Airway epithelial cell (primary cell): ENCODE measurements at places on chromosomes 7 and 10. TPM values are rescaled to one million over a fixed set of nuclear protein-coding genes. Genes with fewer than 3 reads are reported as not detected.

MYPN gene
- not detected in 2 replicates for total RNA-seq

PAPSS2 gene
- total RNA-seq: 4.2 and 6.6 TPM in 2 replicates

PNLIPRP2 gene
- total RNA-seq: not detected in 2 replicates

CCDC172 gene
- total RNA-seq: not detected in 2 replicates

CDC14C gene
- not detected in 2 replicates for total RNA-seq

HMX2 gene
- not detected in 2 replicates for total RNA-seq

ZNF746 gene
- 20.6 and 24.1 TPM in 2 replicates for total RNA-seq

REEP3 gene
- total RNA-seq: 56.3 and 65.9 TPM in 2 replicates

FAM241B gene
- total RNA-seq: 2.1 and 3.6 TPM in 2 replicates

TMEM176A gene
- not detected in 2 replicates for total RNA-seq

LIPJ gene
- not detected in 2 replicates for total RNA-seq

NRBF2 gene
- 19.2 and 20.4 TPM in 2 replicates for total RNA-seq

NUTM2A gene
- total RNA-seq: 0.93 and 2.4 TPM in 2 replicates

TRIL gene
- 0.14 and 0.37 TPM in 2 replicates for total RNA-seq

EBLN1 gene
- not detected in 2 replicates for total RNA-seq

KCNH2 gene
- 0.07 TPM in 1 of 2 replicates, not detected in the other for total RNA-seq

CAMK1D gene
- 4.8 and 7.1 TPM in 2 replicates for total RNA-seq

HIPK2 gene
- total RNA-seq: 10.4 and 18.5 TPM in 2 replicates

NCAPG2 gene
- 18.5 and 22.4 TPM in 2 replicates for total RNA-seq

PRKAR2B gene
- total RNA-seq: 0.07 TPM in 1 of 2 replicates, not detected in the other

HABP2 gene
- total RNA-seq: not detected in 2 replicates

H2BK1 gene
- not detected in 2 replicates for total RNA-seq

NT5C2 gene
- 49.7 and 62.6 TPM in 2 replicates for total RNA-seq

CLDN4 gene
- 126 and 137 TPM in 2 replicates for total RNA-seq

TMEM229A gene
- total RNA-seq: not detected in 2 replicates

FXYD4 gene
- not detected in 2 replicates for total RNA-seq

GIMAP6 gene
- total RNA-seq: not detected in 2 replicates

HDAC9 gene
- total RNA-seq: 1.3 and 1.9 TPM in 2 replicates

CFTR gene
- total RNA-seq: not detected in 2 replicates

MKLN1 gene
- 10.1 and 14.2 TPM in 2 replicates for total RNA-seq

LIPK gene
- total RNA-seq: 1.4 and 1.9 TPM in 2 replicates

HGF gene
- 0.23 and 0.49 TPM in 2 replicates for total RNA-seq

SEMA3E gene
- total RNA-seq: 0.51 and 0.85 TPM in 2 replicates

IFIT1B gene
- not detected in 2 replicates for total RNA-seq

PPP3CB gene
- total RNA-seq: 17.2 and 20.8 TPM in 2 replicates

RELN gene
- total RNA-seq: not detected in 2 replicates

ESYT2 gene
- 56.2 and 62.6 TPM in 2 replicates for total RNA-seq

FAM180A gene
- not detected in 2 replicates for total RNA-seq

SPDYE2 gene
- not detected in 2 replicates for total RNA-seq

SPDYE16 gene
- total RNA-seq: 0.05 TPM in 1 of 2 replicates, not detected in the other

CYP3A7 gene
- not detected in 2 replicates for total RNA-seq

GPRIN2 gene
- 1.6 and 4.3 TPM in 2 replicates for total RNA-seq

SMO gene
- total RNA-seq: 17.4 and 17.9 TPM in 2 replicates

OR2A12 gene
- total RNA-seq: not detected in 2 replicates

GPR15LG gene
- 44.5 and 87.7 TPM in 2 replicates for total RNA-seq

VAX1 gene
- not detected in 2 replicates for total RNA-seq

MUC12 gene
- total RNA-seq: under 0.01 TPM in 1 of 2 replicates, not detected in the other

CPA2 gene
- not detected in 2 replicates for total RNA-seq

POMZP3 gene
- 3.6 and 5.6 TPM in 2 replicates for total RNA-seq

MYO1G gene
- total RNA-seq: not detected in 2 replicates

MMRN2 gene
- total RNA-seq: 4.8 and 6.8 TPM in 2 replicates

FOXI2 gene
- not detected in 2 replicates for total RNA-seq

POLL gene
- 20.2 and 37.8 TPM in 2 replicates for total RNA-seq

SPDYE3 gene
- total RNA-seq: not detected in 2 replicates

CRYGN gene
- total RNA-seq: not detected in 2 replicates
